ENCODE measurements at places on chromosomes 2 and 18.

GRCh38 chr2:233256048-233256447, 4.6 kb downstream of the ATG16L1 start:
- DNase-seq = no peak

GRCh38 chr2:171675810-171676345, 11.4 kb upstream of the DYNC1I2 start:
- DNase-seq = no peak

DNA sequence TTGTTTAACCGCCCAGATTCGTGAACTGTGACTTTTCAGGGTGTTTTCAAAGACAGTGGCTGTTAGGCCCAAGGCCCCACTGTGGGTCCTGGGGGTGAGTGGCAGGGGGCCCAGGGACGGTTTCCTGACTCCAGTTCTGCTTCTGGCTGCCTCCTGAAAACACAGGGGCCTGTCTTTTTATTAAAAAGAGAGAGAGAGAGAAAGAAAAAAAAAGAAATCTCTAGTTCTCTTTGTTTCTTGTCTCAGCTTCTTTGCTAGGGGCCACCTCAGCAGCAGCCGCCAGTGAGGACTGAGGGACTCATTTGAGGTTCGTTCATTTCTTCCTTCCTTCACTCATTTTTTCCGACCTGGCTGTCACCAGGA, 15.4 kb upstream of the E2F6 start:
- no peak for DNase-seq

GRCh38 chr18:6428851-6429395, 14.2 kb upstream of the L3MBTL4 start:
- DNase-seq = no peak

DNA sequence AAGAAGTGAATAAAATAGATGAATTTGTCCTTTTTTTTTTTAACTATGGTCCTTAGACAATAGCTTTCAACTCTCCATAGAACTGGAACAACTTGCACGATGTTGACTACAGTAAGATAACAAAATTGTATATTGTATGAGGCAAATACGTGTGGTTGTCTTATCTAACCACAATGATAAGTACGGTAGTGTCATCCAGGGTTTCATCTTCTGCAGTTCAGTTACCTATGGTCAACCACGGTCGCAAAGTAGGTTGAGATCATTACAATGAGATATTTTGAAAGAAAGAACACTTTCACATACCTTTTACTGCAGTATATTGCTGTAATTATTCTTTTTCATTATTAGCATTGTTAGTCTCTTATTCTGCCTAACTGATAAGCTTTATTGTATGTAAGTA, 295.2 kb downstream of the PARD3B start:
- no peak for DNase-seq

GRCh38 chr2:96119389-96119751, 3.0 kb upstream of the ADRA2B start:
- no peak for DNase-seq

GRCh38 chr2:28821295-28821958, 10.8 kb downstream of the SPDYA start:
- peak; percentile 8 for DNase-seq

DNA sequence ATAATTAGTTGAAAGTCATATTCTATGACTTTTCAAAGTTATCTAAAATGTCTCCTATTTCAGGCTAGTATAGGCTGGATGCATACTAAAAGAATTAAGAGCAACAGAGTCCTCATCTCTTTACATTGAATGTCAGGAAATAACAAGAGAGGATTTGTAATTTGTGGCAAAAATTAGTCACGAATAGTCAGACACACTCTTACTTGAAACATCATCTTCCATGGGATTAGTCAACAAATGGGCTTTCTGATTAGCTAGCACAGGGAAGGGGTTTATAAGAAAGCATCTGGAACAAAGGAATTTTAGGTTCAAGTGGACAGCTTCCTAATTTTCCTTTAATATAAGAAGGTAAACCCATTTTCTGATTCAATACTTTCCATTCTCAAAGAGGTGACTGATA, 330.3 kb upstream of the MEX3C start:
- no peak for DNase-seq

GRCh38 chr2:134146161-134146560, 107.7 kb upstream of the MGAT5 start:
- no peak for DNase-seq

DNA sequence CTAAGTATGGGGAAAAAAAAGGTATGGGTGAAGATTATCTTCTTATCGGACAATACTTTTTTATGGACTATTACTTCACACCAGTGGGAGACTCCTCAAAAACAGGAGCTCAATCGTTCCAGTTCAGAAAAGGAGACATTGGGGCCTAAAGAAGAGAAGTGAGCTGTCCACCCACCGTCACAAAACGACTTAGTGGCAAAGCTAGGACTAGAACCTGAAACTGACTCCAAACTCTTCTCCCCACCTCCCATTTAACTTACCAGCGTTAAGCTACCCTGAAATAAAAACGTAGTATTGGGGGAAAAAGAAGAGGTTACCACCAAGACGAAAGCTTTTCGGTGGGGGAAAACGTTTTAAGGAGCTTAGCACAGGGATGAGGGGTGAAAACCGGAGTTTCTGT, 503 bp downstream of the GTF3C3 start:
- no peak for DNase-seq

- no peak for DNase-seq
Observed at GRCh38 chr2:238376884-238377391, 49.8 kb upstream of the ASB1 start.

DNA sequence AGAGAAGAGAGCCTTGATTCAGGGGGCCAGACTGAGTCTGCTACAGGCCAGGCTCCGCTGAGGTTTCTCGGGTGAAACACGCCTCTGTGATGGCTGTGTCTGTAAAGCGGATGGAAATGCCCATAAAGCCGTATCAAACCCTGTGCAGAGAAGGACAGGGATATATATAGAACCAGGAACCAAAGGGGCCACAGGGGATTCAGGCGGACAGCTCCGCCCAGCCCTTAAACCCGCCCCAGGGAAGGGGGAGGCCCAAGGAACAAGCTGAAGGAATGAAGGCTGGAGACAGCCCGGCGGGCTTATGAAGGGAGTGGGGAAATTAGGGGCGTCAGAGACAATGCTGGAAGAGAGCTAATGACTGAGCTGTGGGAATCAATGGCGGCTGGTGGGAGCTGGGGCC, 42.1 kb downstream of the NHEJ1 start:
- DNase-seq = no peak

DNA sequence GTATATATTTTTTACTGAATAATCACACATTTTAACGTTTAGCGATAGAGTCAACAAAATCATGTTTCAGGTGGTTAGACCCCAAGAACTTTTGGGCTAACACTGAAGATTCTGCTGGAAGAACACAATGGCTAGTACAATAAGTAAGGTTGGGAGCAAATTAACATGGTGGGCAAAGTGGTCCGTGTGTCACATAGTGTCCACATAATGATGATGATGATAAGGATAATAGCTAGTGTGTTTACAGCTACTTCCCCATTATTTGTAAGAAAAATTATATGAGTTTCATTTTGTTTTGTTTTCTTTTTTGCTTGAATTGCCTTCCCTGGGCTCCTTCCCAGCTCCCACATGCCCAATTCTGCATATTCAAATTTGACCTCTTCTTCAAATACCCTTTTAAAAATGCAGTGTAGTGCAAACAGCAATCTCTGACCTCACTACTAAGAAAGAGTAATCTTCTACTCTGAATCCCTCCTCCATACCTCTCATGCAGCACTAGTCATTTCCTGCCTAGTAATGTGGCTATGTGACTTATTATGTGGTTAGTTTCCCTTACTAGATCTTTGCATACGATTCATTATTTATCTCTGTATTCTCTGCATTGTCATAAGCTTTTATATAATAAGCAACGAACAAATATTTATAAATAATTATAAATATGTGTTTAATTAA, 16.9 kb upstream of the VPS54 start:
- no peak for DNase-seq

DNA sequence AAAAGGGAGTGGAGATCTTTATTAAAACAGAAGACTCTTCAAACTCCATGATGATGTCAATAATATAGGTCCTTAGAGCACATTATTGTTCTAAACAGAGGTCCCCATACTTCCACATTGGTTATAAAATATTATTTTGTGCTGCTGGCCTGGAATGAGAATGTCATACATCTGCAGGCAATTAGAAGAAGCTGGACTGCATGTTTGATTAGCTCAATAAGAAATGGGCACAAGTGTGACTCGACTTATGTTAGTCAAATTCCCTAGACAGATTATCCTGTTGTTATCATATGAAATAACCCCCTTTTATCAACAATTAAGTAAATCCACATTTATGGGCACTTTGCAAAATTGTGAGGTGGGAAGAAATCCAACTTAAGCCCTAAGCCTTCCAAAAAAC, 8.8 kb downstream of the EFEMP1 start:
- DNase-seq = no peak

DNA sequence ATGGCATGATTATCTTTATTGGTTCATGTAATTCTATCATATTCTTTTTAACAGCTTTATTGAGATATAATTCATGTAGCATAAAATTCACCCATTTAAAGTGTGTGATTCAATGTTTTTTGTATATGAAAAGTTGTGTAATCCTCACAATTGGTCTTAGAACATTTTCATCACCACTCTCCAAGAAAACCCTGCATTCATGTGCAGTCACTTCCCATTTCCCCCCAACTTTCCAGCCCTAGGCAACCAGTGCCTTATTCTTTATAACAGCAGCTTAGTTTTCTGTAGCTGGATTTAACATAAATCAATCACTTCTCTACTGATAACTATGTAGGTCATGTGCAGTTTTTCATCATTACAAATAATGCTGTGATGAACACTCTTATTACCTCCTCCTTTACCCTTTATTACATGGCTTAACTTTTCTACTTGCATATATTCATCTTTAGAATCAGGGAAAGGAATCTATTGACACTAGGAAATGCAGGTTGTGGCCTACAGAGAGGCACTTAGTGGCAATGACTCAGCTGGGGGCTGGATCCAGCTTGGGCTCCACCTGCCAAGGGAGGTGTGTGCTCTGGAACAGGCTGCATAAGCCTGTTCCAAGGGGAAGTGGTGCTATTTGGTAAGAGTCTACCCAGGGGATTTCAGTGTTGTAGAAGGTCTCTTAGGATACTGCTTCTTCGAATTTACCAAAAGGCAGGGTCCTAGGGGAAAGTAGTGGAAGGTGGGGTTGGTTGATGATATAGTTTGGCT, 89.1 kb downstream of the ETAA1 start:
- DNase-seq = no peak

DNA sequence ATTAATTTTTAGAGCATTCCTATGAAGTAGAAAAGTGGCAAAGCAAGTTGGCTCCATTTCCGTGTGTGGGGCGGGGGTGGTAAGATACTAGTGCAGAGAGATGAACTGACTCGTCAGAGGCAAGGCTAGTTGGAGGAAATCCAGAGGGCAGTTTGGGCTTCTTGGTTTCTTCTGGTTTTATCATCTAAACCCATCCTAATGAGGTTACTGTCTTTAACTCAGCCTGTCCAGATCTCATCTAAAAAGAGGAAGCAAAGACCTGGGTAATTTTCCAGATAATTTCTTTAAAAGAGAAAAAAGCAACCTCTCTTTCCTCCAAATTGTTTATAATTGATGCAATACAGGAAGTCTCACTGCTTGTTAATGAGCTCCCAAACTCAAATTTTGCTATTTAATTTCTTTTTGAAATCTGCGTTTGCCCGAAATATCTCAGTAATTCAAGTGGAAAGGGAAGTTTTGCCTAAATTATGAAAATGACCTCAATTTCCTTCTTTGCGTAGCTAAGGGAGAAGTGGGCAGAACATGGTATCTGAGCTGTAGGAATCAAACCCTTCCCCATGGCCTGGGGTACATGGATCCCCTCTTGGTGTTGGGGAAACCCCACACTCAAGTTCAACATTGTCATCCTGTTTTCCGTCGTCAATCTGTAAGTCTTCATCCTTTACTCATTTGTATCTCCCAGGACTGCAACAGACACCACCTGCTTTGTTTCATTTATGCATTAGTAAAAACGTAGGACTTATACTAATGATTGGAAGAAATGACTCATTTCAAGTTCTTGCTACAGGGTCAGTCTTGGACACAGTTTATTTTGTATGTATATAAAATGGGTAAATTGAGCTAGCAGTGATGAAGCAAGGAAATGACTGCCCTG, 89.1 kb upstream of the KLF7 start:
- no peak for DNase-seq

GRCh38 chr18:74826572-74826971, 228.9 kb downstream of the ZNF407 start:
- DNase-seq = no peak

GRCh38 chr2:239255628-239256349, 145.0 kb downstream of the HDAC4 start:
- DNase-seq = no peak

GRCh38 chr18:29664278-29665036, 1378.1 kb downstream of the DSC3 start:
- no peak for DNase-seq

GRCh38 chr18:57819671-57820460, 16.8 kb upstream of the ATP8B1 start:
- no peak for DNase-seq

DNA sequence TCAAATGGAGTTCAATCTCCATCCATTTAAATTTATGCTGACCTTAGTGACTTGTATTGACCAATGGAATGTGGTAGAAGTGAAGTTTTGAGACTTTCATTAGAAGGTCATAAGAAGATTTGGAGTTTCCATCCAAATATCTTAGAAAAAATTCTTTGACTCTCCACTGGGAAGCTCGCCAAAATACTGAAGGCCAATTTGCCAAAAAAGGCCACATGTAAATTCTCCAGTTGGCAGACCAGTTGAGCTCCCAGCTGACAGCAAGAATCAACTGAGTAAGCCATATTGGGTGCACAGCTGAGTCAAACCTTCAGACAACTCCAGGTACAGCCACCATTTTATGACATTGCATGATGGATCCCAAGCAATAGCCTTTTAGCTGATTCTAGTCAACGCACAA, 228.3 kb upstream of the SETBP1 start:
- no peak for DNase-seq

DNA sequence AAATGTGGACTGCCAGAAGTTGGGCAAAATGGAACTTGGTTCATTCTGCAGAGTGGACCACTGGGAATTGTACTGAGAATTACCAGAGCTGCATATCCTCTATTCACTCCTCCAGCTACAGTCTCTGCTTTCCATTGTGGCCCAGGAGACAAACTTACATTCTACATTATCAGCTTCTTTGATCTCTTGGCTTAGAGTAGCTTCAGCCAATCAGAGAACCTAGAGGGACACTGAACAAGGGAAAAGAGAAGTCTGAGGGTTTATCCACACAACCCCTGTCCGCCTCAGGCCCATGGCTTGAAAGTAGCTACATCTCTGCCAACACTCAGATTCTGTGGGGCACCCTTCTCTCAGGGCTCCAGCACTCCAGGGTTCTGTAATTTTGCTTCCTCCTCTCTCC, 251.1 kb downstream of the TRIB2 start:
- no peak for DNase-seq

DNA sequence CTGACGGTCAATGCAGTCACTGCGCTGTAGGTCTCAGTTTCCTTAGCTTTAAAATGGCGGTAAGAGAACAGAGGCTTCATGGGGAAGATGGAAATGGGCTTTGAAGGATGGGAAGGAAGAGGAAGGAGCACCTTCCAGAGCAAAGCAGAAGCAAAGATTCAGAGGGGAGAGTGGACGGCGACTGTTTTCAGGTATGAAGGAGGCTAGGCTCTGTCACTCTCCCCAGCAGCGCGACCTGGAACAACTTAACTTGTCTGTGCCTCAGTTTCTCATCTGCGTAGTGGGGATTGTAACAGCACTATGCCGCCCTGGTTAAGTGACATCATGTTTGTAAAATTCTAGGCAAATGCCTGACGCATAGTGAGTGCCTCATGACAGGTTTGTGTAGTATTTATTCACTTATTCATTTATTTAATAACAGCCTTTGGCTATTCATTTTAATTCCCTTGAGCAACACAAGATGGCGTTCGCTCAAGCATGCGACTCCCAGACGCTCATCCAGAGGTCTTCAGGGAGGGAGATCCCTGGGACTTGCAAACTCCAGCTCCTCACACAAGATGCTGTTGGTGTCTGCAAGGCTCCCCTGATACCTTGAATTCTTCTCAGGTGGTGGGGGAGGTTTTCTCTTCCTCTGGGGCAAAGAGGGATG, 336.3 kb downstream of the DYSF start:
- DNase-seq = no peak

All from stimulated activated CD4-positive, alpha-beta T cell treated with anti-CD3 and anti-CD28 coated beads, Interleukin-1b, Interleukin-23, amount 100 ng/mL, for 1 hour (primary cell).